ENCODE measurements at places on chromosomes 2 and 18.

DNA sequence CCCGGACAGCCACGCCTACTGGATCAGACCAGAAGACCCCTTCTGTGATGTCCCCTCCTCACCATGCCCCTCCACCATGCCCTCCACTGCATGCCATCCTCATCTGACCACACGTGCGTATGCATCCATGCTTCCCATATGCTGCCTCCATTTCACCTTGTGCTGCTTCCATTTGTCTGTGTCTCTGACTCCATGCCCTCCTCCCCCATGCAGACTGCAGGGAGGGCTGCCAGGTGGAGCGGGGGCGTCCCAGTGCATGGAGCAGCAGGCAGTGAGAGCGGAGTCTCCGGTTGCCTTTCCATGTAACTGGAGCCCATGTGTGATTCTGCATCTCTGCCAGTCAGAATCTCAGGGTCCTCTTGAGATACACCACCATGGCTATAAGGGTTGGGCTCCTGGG lies 52.6 kb downstream of the COA5 start:
- DNase-seq = no peak

- no peak for DNase-seq
Observed at GRCh38 chr2:57597940-57598339, 448.7 kb upstream of the VRK2 start.

DNA sequence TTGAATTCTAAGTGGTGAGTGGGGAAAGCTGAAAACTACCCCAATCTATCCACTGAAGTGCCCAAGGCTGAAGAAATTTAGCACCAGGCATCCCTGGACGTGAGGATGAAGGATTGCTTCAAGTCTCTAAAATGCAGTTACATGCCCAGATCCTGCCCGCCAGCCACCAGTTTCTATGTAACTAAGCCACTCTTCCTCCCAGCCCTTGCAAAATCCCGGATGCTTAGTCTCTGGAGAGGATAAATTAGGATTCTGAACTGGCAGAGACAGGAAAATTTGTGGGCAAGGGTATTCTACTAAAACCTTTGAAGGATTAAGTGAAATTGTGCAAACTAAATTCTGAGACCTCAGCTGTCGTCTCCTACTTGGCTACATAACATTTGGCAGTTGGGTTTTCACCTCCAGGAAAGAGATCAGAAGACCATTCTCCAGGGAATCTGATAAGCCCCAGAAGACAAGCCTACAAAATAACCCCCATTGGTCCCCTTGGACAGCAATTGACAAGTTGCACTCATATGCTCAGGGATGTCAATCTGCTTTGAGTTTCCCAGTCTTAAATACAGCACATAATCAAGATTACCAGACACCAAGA lies 93.9 kb upstream of the CD226 start:
- no peak for DNase-seq

DNA sequence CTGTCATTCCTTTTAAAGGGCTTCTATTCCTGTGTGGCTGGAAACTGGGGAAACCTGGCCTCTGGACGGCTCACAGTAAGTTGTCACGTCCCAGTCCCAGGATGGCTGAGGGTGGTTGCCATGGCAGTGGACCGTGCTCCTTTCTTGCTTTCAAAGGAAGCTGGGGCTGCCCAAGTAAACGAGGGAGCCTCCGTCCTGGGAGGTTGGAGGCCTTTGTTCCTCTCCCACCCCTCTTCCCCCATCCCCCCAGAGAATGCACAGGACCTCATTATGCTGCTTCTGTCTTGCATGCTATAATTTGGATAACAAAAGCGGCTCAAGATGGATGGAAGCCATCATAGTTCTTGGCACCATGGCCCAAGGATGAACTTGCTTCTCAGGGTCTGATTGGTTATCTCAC lies 325.5 kb upstream of the HS6ST1 start:
- DNase-seq = no peak

- DNase-seq = no peak
Observed at GRCh38 chr2:84959566-84960506, 11.1 kb upstream of the KCMF1 start.

- DNase-seq = no peak
Observed at GRCh38 chr2:75324861-75325284, 125.6 kb upstream of the TACR1 start.

DNA sequence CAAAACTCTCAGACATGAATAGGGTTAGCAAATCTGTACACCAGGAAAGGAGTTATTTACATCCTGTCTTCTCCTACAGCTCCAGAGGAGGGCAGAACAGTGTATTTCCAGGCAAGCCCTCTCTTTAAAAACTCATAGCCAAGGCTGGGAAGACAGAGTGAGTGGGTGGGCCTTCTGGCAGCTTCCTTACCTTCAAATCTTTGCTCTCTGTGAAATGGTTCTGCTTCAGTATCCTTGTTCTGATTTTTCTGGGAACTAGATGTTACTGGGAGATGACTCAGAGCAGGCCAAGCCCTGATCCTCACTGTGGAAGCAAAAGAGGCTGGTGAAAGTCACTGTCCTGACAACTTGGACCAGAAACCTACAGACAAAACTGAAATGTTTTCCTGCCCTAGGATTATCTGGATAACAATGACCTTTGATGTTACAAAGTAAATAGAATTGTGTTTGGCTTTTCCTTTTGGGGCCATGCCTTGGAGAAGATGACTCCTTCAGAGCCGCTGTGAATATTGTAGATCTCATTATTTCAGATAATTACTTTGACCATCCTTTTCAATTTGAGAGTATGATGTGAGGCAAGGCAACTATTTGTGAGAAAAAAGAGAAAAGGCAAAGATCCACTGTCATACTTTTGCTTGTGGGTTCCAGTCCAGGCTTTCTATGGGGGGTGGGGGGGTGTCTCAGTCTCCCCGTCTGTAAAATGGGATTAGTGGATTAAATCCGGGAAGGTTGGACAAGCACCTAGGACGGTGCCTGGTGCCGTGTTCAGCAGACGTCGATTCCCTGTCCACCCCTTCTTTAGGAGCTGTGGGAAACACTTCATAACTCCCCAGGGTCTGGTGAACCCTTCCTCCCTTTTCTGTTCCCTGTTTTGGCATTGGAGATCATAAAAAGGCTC lies 644 bp upstream of the QPCT start:
- no peak for DNase-seq

GRCh38 chr2:221034973-221035372 lies 537.1 kb downstream of the EPHA4 start:
- DNase-seq = no peak

GRCh38 chr2:19072161-19072560 lies 286.3 kb downstream of the OSR1 start:
- DNase-seq = no peak
